ENCODE measurements at places on chromosomes 1 and 21.
A peak's percentile ranks its signal among the peaks of the same experiment; 100 is the strongest.

- no peak for DNase-seq
These were observed 149.2 kb downstream of the PSMG1 start for GRCh38 chr21:39033878-39034589.

DNA sequence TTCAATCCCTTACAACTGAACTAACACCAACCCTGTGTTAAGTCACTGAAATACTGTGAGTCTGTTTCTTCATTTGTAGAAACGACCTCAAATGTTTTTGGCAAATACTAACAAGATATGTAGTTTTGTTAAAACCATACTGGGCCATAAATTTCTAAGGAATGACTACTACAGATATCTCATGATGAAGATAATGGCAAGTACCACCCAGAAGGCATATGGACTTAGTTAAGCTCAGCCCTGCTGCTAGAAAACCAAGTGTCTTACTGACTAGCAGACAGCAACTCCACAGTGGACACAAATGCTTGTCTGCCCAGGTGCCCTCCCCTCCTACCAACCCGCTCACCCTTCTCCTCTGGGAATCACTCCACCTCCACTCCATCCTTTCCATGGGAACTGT lies 44.5 kb upstream of the BMP8B start:
- peak; percentile 49 for DNase-seq

GRCh38 chr1:7076572-7076971 lies 291.3 kb downstream of the CAMTA1 start:
- no peak for DNase-seq

DNA sequence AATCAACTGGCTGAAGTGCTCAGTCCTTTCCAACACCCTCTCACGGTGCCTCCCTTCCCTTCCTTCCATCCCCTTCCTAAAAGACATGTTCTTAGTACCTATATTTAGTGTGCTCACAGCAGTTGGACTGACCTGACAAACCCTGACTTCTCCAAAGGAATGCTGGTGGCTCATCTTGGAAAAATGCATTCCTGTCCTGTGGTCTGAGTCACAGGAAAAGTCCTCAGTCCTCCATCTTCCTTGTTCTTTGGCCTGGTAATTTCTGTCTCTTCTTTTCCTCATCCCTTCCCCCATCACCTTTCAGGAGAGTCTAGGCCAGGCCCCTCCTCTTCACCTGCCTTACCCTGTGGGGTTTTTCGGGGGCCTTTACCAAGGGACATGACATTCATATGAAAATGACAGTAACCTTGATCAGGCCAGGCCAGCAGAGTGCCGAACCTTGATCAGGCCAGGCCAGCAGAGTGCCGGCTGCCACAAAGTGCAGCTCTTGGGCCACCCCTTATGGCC lies 7.2 kb downstream of the ATP1B1 start:
- DNase-seq = peak; percentile 92

- peak; percentile 6 for DNase-seq
These were observed 95.3 kb upstream of the DISP3 start for GRCh38 chr1:11383553-11384169.

- DNase-seq = peak; percentile 52
These were observed 5.9 kb downstream of the NRIP1 start for GRCh38 chr21:15058854-15059263.

GRCh38 chr1:214523124-214523824 lies 28.1 kb downstream of the PTPN14 start:
- DNase-seq = no peak

GRCh38 chr1:151790940-151791651 lies 796 bp upstream of the TDRKH start:
- DNase-seq = no peak

- no peak for DNase-seq
These were observed 18.1 kb downstream of the PCSK9 start for GRCh38 chr1:55057270-55057955.

DNA sequence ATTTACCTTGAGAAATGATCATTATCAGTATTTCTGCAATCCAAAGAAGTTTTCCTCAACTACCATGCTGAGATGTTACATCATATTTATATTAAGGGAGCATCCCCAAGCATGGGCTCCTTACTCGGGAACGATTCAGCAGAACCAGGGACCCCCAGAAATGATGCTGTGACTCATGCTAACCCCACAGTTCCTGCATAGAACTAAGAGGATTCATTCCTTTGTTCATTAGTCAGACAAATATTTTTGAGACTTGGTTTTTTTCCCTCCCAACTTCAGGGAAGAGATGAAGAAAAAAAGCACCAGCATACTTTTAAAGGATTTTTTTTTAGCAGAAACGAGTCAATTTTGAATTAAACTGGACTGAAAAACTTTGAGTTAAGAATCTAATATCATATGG lies 49.2 kb upstream of the COL24A1 start:
- DNase-seq = no peak

GRCh38 chr1:202662081-202662480 lies 48.2 kb downstream of the SYT2 start:
- no peak for DNase-seq

Measured in amniotic epithelial cell (primary cell).